ENCODE measurements at places on chromosomes 1 and 21.

DNA sequence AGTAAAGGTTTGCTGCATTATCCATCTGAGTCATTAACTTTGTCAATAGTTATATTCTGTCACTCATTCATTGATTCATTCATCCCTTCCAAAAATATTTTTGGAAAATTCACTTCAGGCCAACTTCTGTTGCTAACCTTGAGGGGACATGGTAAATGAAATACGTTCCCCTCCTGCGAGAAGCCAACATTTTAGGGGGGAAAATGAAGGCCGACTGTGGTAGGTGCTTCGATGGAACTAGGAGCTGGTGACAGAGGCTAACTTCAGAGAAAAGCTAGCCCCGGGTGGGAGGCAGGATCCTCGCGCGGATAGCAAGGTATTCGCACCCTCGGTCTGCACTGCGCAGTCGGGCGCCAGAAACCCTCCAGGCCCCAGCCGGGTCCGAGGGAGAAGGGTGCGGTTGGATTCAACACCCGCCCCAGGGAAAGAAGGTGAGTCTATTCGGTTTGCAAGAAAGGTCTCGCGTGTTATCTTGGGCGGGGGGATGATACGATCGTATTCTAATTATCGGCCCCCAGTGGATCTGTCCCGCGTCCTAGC lies 646 bp upstream of the RRP15 start:
- DNase-seq, result no peak

- no peak for DNase-seq
These were observed 213.5 kb downstream of the LYPLAL1 start for GRCh38 chr1:219387211-219387610.

DNA sequence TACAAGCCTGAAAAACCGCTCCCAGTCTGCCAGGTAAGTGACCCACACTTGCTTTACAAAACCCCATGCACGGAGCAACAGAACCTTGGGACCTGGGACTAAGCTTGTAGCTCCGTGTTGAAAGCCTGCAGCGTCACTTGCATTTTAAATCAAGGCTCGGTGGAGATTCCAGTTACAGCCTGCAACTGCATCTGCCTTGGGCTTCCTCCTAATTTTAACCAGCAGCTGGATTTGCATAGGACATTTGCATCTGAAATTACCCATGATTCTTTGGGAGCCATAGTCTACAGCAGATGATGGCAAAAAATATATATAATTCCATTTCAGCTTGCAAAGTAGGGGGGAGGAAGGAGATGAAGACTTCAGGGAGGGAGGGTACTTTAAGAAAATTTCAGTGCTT lies 62.4 kb upstream of the IGSF21 start:
- DNase-seq, result no peak

- peak; percentile 12 for DNase-seq
These were observed 17.0 kb upstream of the CD2 start for GRCh38 chr1:116737020-116737854.

DNA sequence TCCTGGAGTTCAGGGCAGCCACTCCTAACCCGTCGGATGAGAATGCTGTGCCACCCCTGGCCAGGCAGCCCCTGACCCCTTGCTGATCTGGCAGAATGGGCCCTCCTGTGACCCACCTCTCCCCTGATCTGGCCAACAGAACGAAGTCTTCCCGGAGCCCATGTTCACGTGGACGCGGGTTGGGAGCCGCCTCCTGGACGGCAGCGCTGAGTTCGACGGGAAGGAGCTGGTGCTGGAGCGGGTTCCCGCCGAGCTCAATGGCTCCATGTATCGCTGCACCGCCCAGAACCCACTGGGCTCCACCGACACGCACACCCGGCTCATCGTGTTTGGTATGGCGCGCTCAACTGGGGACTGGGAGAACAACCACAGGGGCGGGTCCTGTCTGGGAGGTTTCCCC lies 104.1 kb upstream of the KLHDC7A start:
- DNase-seq, result no peak

- DNase-seq, result no peak
These were observed 21.4 kb upstream of the RNF11 start for GRCh38 chr1:51214615-51215131.

- no peak for DNase-seq
These were observed 72.3 kb upstream of the ARTN start for GRCh38 chr1:43861337-43861736.

DNA sequence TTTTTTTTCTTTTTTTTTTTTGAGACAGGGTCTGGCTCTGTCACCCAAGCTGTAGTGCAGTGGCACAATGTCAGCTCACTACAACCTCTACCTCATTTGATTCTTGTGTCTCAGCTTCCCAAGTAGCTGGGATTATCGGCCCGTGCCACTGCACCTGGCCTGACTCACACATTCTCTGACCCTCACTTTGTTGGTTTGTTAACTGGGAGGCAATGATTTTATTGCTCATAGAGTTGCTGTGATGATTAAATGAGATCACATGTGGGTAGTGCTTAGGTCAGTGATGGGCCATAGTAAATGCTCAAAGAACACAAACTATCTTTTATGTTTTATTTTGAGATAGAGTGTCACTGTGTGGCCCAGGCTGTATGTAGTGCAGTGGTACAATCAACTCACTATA lies 47.3 kb upstream of the SSBP3 start:
- DNase-seq, result no peak

- no peak for DNase-seq
These were observed 92.9 kb downstream of the KIF14 start for GRCh38 chr1:200527670-200528069.

DNA sequence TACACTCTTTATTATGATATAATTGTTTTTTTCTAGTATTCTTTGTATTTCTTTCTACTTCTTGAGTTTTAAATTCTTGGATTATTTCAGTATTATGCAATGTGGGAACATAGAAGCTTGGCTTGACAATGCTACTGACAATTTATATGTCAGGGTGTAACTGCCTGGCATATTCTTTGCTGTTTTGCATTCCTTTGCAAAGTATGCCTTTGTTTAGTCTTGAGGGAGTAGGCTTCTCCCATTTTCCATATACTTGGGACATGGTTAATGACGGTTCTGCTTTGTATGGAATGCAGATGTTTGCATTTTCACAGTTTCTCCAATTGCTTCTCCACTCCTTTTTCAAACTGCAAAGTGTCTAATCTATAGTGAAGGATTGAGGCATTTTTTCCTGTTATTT lies 109.8 kb downstream of the HMCN1 start:
- DNase-seq, result no peak

DNA sequence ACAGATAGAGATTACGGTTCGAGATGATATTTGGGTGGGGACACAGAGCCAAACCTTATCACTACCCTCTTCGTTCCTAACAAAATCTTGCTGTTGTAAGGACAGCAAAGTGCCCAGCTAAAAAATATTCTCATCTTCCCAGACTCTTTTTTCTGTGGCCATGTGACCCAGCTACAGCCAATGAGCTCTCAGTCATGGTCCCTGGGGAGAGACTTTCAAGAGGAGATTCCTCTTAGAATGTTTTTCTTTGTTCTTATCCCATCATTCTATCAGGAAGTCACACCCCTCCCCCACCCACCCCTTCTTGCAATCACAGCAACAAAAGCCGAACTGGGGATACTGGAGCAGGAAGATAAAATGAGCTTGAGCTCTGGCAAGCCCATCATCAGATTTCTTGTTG lies 247.1 kb downstream of the CHRM3 start:
- DNase-seq, result no peak

DNA sequence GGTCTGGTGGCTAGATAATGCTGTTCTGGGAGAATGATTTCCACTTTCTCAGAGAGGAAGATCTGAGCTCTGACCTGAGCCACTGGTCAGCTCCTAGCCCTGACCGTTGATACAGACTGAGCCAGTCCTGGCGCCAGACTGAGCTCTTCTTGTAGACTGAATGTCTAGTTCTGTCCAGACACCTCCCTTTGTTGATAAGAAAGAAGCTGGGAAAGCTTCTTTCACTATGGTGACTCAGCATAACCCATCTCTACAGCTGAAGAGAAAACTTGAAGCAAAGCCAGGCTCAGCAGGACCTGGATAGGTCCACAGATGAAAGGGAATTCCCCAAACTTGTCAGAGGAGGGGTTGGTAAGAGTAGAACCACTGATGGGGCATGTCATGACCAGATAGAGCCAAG lies 9.9 kb upstream of the TRABD2B start:
- no peak for DNase-seq

DNA sequence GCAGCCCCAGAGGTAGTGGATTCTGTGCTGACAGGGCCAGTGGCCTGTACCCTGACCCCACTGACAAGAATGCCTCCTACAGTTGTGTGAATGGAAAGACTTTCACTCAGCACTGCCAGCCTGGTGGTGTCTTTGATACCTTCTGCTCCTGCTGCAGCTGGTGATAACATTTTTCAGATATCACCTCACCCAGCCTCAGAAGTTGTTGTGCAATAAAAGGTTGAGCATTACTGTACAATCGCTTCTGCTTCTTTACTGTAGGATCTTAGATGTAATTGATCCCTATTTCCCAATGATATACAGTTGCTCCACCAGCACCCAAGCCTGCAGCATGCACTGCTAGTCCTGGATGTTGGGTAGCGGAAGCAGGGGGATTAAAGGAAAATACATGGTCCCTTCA lies 4.8 kb upstream of the CHIA start:
- no peak for DNase-seq

GRCh38 chr1:177944016-177944949 lies 25.6 kb downstream of the SEC16B start:
- DNase-seq, result no peak

- DNase-seq, result no peak
These were observed 69.6 kb downstream of the COLGALT2 start for GRCh38 chr1:183967914-183968313.

DNA sequence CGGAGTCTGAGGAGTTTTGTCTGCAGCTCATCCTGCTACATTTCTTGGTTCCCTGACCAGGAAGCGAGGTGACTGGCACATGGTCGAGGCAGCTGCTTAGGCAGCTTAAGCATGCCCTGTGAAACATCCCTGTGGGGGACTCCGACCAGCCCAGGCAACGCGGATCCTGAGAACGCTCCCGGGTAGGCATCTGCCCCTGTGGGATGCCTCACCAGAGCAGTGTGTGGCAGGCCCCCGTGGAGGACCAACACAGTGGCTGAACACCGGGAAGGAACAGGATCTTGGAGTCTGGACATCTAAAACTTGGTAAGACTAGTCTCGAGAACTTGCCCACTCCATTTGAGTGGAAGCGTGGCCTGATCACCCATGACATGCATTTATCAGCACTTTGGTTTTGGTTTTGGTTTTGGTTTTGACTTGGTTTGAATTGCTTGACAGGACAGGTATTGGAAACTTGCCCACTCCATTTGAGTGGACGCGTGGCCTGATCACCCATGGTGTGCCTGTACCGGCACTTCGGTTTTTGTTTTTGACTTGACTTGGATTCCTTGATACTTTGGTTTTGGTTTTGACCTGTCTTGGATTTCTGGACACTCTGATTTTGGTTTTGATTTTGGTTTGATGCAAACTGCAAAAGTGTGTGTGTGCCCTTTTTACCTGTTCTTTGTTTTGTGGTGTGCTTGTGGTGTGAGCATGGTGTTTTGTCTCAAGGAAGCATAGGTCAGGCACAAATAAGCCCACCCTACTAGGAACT lies 12.2 kb upstream of the NEK2 start:
- DNase-seq, result no peak

GRCh38 chr1:71586030-71586429 lies 505.2 kb upstream of the ZRANB2 start:
- DNase-seq, result no peak

- no peak for DNase-seq
These were observed 86.7 kb upstream of the ZRANB2 start for GRCh38 chr1:71167505-71167904.

GRCh38 chr1:189211742-189212141 lies 1265.9 kb downstream of the BRINP3 start:
- DNase-seq, result no peak

GRCh38 chr1:165463978-165464377 lies 19.1 kb upstream of the RXRG start:
- DNase-seq, result no peak

GRCh38 chr1:6795661-6796060 lies 10.4 kb downstream of the CAMTA1 start:
- DNase-seq, result no peak

DNA sequence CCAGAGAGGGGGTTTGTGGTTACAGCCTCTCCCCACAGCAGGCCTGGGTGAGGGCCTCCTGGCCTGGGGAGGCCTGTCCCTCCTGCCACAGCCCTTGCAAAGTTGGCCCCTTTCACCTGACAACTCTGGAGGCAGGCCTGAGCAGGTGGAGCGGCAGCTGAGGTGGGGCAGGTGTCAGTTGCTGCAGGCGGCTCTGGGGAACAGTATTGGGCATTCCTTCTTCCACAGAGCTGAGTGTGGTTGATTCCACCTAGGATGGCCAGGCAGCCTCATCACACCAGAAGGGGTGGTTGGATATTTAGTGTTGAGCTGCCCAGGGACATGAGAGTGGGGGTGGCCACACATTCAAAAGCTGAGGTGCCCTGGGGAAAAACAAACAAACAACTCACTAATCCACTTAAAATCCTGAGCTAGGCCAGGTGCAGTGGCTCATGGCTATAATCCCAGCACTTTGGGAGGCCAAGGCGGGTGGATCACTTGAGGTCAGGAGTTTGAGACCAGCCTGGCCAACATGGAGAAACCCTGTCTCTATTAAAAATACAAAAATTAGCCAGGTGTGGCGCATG lies 31.1 kb downstream of the PIGP start:
- DNase-seq, result peak; percentile 24

DNA sequence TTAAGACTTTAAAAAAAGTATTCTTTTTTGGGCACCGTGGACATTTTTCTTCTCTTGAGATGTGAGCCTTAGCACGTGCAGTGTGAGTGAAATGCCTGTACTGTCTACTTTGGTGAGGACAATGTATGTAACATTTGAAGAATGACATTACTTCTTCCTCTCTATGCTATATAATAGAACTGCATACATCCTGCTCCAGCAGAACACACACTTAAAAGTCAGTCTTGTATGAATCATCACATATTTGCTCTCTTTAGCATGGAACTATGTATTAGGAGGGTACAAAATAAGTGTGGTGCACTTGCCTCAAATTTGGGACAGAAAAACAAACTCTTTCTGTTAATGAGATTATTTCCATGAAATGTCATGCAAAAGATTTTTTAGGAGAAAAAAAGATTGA lies 358.4 kb upstream of the SGIP1 start:
- no peak for DNase-seq

GRCh38 chr1:79741720-79742421 lies 735.3 kb upstream of the ADGRL4 start:
- DNase-seq, result no peak

- DNase-seq, result no peak
These were observed 9.2 kb downstream of the POU2F1 start for GRCh38 chr1:167229719-167230385.

- no peak for DNase-seq
These were observed 57.9 kb upstream of the CTBS start for GRCh38 chr1:84632137-84632536.

DNA sequence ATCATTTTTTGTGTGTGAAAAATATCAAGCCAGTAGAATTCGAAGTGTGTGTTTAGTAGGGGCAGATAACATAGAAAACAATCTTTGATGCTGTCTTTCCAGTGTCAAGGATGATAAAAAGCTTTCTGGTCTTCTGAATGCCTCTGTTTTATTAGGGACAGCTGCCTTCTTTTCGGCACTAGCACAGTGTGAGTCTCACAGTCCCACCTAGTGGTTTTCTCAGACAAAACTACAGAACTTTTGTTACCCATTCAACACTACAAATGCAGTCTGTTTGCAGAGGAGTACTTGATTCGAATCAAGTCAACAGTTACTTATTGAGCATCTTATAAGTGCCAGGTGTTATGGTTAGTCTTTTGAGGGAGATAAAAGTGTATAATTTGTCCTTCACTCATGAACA lies 30.6 kb upstream of the MCOLN3 start:
- DNase-seq, result no peak

- DNase-seq, result peak; percentile 20
These were observed 14.5 kb upstream of the CPT2 start for GRCh38 chr1:53182111-53182593.

GRCh38 chr1:201675143-201675542 lies 136.2 kb downstream of the NAV1 start:
- no peak for DNase-seq

GRCh38 chr1:212945056-212945455 lies 5.3 kb upstream of the VASH2 start:
- DNase-seq, result no peak

Measured in NCI-H187 (cell line).